Germinal center (tissue), 1 donor: ENCODE measurements at places on chromosomes 1 and 21.

DNA sequence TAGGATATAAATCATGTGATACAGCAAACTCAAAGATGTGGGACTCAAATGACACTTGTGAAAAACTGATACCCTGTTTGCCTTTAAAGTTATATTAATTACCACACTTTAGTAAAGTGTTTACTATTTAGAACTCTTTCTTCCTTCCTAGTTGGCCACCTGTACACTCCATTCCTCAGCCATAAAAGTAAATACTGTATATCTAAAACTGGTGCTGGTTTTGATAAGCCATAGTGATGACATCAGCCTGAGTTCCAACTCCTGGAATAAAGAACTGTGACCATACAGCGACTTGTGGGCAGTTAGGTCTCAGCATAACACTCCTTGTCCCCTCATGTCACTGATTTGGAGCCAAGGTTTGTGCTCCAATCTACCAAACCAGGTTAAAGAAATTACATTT lies 2.8 kb downstream of the PTGER3 start:
- DNase-seq = no peak

- DNase-seq = no peak
Observed at GRCh38 chr1:89949991-89950624, 44.8 kb upstream of the ZNF326 start.

GRCh38 chr1:231899713-231900435 lies 273.3 kb downstream of the DISC1 start:
- DNase-seq = no peak

- no peak for DNase-seq
Observed at GRCh38 chr1:223641523-223642039, 23.9 kb downstream of the CAPN8 start.

- DNase-seq = peak; percentile 61
Observed at GRCh38 chr1:19113697-19114092, 96.4 kb downstream of the UBR4 start.

DNA sequence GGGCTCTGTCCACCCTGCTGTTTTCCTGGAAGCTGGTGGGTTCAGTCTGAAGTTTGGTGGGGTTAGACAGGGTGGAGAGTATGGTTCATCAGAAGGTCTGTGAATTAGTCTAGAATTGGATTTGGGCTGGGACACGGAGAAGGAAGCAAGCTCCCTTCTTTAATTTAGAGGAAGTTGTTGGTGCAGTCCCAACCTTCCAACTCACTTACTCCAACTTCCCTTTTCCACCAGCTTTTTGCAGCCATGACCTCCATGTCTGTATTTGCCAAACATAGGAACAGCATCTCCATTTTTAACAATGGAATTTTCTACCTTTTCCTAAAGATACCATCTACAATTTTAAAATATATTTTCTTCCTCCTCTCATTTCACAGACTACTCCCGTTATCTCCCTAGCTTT lies 28.5 kb upstream of the PRELP start:
- DNase-seq = no peak

GRCh38 chr1:56094168-56094567 lies 485.2 kb downstream of the PLPP3 start:
- no peak for DNase-seq

DNA sequence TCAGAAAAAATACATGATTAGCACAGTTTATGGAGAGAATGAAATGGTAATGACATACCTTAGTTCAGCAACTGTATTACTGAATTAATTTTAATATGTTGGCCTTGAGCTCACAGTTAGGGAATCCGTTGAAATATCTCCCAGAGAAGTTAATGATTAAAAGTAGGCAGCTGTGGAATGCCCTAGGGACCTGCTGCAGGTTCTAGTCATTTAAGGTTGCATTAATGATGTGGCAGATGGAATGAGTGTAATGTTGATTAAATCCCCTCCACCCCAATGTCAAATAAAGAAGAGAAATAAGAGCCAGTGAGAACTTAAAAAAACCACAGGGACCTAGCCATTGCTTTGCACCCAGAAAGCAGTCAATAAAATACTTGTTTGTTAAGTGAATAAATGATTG lies 40.3 kb upstream of the TRIM45 start:
- no peak for DNase-seq

- no peak for DNase-seq
Observed at GRCh38 chr1:165152727-165153126, 203.8 kb downstream of the LMX1A start.

GRCh38 chr1:53592985-53593757 lies 134.0 kb downstream of the DMRTB1 start:
- DNase-seq = no peak

- no peak for DNase-seq
Observed at GRCh38 chr1:212777151-212777550, 14.4 kb downstream of the NSL1 start.

- DNase-seq = no peak
Observed at GRCh38 chr1:42150651-42151050, 2.6 kb upstream of the GUCA2B start.

GRCh38 chr1:6006882-6007281 lies 14.7 kb upstream of the NPHP4 start:
- DNase-seq = no peak

- DNase-seq = peak; percentile 34
Observed at GRCh38 chr1:41504114-41505035, 19.9 kb upstream of the EDN2 start.

DNA sequence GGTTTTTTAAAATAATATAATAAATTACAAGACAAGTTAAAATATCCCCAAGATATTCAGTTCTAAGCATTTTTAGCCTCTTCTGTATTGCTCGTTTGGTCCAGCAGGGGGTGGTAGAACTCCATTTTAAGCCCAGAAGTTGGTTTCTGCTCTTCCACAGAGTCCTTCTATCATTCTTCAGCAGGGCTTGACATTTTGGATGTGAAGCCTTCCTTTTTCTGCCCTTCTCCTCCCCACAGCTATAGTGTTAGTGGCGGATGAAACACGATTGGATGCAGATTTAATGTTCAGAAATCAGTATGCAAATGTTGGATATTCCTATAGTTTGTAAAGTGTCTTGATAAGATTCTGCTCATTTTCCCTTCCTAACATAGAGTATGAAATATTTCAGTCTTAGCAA lies 1.4 kb downstream of the NCAM2 start:
- DNase-seq = peak; percentile 14

DNA sequence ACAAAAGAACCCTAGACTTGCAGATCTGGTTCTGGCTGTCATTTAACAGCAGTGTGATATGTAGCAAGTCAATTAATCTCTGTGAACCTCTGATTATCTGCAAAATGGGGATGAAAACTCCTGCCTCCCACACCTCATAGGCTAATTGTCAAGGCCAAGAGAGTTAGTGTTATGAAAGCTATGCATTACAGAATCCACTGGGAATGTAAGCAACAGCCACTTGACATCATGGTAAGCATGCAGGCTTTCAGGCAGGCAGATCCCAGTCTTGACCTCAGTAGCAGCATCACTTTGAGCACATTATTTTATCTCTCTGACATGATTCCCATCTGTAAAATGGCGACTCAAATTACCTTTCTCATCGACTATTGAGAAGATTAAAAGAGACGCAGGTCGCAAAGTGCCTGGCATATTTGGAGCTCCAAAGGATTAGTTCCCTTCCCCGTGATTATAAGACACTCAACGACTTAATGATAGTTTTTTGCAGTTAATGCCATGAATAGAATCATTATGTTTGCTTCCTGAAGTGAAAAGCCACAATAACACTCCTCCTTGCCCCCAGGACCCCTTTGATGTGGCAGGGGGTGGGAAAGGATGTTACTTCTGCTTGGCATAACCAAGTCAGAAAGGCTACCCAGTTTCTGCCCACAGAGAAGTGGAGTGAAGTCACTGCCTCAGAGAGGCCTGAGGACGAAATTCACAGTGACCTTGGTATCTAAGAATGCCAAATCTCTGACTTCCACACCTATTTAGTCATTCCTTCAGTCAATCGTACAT lies 273.0 kb upstream of the NFIA start:
- no peak for DNase-seq

GRCh38 chr1:234607109-234608024 lies 2.6 kb downstream of the IRF2BP2 start:
- no peak for DNase-seq

- DNase-seq = no peak
Observed at GRCh38 chr1:51215169-51215568, 20.9 kb upstream of the RNF11 start.

GRCh38 chr1:30315185-30315960 lies 408.0 kb downstream of the MATN1 start:
- no peak for DNase-seq

DNA sequence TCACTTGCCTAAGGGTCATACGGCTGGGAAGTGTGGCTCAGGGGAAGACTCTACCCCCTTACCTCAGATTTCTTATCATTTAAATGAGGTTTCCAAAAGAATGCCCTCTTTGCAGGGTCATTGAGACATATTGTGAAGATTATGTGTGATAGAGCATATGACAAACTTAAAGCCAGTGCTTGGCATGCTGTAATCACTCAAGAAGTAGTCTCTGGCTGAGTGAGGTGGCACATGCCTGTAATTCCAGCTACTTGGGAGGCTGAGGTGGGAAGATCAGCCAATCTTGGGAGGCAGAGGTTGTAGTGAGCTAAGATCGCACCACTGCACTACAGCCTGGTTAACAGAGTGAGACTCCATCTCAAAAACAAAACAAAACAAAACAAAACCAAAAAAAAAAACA lies 7.5 kb upstream of the LDLRAD2 start:
- no peak for DNase-seq

DNA sequence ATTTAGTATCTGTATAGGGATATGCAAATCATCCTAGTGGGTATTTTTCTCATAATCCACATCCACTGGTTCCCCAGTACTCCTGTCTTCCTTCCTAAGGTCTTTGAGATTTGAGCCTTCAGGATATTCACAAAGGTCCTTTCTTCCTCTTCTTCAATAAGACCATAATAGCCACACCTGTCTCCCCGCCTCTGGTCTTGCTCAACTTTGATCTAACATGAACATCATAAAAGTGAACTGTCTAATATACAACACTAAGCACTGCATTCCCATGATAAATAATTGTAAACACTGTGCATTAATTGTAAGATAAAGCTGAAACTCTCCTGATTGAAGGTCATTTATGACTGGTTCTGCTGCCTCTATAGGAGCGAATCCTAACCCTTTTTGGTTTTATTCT lies 184.6 kb downstream of the DENND1B start:
- no peak for DNase-seq

DNA sequence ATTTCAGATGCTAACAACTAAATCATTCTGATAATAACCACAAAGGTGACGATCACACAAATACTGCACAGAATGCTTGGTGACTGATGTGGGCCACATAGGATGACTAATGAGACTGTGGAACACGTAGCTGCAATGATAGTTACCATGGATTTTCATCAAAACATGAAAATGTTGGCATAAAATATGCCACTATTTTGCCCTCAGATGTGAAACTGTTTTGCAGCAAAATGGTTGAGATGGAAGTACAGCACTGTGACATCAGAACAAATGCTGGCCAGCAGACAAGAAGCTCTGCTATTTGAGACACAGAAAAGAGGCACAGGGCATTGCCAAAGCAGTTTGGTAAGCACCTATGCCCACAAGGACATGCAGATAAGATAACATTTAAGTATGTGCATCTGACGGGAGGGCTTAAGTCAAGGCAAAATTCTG lies 83.8 kb downstream of the NIBAN1 start:
- no peak for DNase-seq

DNA sequence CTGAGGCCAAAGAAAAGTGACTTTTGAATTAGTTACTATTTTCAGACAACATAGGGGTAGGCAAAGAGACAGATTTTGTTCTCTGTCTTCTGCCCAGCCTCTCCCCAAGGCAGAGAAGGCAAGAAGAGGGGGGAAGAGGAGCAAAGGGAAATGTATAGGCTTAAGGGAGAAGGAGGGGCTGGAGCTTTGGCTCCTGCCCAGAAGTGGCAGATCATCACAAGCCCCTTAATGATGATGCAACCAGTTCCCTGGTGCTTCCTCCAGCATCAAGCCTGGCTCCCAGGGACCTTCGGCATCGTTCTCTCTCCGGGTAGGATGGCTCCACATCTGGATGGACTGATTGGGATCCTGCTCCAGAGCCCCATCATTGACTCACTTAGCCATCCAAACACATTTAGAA lies 112.8 kb downstream of the KCND3 start:
- no peak for DNase-seq

GRCh38 chr1:26970810-26971209 lies 10.5 kb upstream of the KDF1 start:
- no peak for DNase-seq

DNA sequence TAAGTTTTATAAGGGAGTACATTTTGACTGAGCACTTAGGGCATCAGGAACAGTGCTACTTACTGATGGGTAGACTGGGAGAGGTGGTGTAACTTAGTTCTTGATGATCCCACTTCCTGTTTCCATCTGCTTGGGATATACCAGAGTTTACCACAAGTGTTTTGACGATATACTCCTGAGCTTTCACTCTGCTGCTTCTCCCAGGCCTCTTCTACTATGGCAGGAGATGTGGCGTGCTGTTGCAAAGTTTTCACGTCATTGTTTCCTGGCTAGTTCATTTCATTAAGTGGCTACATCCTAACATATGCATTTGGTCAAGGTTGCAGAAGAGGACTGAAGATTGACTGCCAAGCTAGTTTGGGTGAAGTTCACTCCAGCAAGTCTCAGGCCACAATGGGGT lies 41.3 kb upstream of the LAMC2 start:
- DNase-seq = no peak

DNA sequence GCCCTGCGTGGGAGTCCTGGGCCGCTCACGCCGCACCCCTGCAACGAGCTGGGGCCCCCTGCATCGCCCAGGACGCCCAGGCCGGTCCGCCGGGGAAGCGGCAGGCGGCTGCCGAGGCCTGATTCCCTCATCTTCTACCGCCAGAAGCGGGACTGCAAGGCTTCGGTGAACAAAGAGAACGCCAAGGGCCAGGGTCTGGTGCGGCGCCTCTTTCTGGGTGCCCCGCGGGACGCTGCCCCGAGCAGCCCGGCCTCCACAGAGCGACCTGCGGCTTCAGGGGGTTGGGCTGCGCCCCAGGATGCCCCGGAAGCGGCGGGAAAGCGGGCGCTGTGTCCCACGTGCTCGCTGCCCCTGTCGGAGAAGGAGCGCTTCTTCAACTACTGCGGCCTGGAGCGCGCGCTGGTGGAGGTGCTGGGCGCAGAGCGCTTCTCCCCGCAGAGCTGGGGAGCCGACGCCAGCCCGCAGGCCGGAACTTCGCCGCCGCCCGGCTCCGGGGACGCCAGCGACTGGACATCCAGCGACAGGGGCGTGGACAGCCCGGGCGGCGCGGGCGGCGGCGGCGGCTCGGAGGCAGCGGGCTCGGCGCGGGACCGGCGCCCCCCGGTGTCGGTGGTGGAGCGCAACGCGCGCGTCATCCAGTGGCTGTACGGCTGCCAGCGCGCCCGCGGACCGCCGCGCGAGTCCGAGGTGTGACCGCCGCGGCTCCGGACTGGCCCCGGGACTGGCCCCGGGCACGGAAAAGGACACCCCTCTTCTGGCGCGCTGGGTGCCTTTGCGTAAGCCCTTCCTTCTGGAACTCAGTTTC lies 2.7 kb downstream of the FAM110D start:
- peak; percentile 50 for DNase-seq

GRCh38 chr21:14875186-14875585 lies 189.6 kb downstream of the NRIP1 start:
- DNase-seq = no peak

GRCh38 chr1:21254335-21254951 lies 35.8 kb downstream of the ECE1 start:
- DNase-seq = no peak

GRCh38 chr1:1260843-1261560 lies 12.7 kb downstream of the UBE2J2 start:
- no peak for DNase-seq

GRCh38 chr1:56424744-56425493 lies 154.4 kb downstream of the PLPP3 start:
- peak; percentile 81 for DNase-seq

GRCh38 chr1:151992303-151993083 lies 1.2 kb downstream of the S100A10 start:
- no peak for DNase-seq

- no peak for DNase-seq
Observed at GRCh38 chr1:86872086-86872485, 41.8 kb downstream of the SELENOF start.
